Right lobe of liver (tissue), 6 donors: ENCODE measurements at places on chromosomes 3 and 15. TPM values are rescaled to one million over a fixed set of nuclear protein-coding genes. Genes with fewer than 3 reads are reported as not detected.

- DNase-seq = no peak
These were observed 91.1 kb upstream of the KLF13 start for GRCh38 chr15:31235311-31236183.

GRCh38 chr3:185552358-185552877, at the start of gene LIPH:
Gene LIPH, minus strand, starts transcription at chr3:185552588. Its CDS starts 117 bp downstream, at chr3:185552471.
- DNase-seq = no peak

DNA sequence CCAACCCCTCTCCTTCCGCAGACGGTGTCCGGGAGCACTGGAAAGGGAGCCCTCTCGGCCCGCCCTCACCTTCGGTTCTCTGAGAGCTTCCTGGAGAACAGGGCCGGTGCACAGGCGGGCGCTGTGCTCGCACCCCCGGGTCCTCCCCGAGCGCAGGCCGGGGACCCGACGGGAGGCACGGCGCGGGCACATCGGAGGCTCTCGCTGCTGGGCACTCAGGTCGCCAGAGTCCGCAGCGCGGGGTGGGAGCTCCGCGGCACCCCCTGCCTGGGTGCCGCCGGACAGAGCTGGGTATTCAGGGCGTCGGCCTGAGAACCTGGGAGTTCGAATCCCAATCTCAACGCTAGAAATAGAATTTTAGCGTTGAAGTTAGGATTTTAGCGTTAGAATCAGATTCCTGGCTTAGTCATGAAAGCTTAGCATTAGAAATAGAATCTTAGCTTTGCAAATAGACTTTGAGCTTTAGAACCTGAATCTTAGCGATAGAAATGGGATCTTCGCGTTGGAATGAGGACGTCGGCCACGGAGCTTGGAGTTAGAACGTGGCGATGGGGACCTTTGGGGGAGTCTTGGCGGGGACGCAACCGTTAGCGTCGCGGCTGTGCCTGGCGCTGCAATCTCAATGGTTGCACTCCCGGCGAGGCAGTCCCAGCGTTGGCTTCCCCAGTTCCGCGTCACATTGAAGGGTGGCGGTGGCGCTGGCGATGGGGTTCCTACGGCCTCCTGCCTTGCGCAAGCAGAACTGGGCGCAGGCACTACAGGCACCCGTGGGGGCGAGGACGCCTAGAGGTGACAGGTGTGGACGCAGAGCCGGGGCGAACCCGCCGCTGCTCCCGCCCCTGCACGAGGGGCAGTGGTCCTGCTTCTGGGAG, 549 bp downstream of the TRH start:
- DNase-seq = peak; percentile 37

- no peak for DNase-seq
These were observed 567.3 kb downstream of the GRM7 start for GRCh38 chr3:7428206-7428718.

- no peak for DNase-seq
These were observed 2.6 kb downstream of the TMCC1 start for GRCh38 chr3:129890891-129891290.

DNA sequence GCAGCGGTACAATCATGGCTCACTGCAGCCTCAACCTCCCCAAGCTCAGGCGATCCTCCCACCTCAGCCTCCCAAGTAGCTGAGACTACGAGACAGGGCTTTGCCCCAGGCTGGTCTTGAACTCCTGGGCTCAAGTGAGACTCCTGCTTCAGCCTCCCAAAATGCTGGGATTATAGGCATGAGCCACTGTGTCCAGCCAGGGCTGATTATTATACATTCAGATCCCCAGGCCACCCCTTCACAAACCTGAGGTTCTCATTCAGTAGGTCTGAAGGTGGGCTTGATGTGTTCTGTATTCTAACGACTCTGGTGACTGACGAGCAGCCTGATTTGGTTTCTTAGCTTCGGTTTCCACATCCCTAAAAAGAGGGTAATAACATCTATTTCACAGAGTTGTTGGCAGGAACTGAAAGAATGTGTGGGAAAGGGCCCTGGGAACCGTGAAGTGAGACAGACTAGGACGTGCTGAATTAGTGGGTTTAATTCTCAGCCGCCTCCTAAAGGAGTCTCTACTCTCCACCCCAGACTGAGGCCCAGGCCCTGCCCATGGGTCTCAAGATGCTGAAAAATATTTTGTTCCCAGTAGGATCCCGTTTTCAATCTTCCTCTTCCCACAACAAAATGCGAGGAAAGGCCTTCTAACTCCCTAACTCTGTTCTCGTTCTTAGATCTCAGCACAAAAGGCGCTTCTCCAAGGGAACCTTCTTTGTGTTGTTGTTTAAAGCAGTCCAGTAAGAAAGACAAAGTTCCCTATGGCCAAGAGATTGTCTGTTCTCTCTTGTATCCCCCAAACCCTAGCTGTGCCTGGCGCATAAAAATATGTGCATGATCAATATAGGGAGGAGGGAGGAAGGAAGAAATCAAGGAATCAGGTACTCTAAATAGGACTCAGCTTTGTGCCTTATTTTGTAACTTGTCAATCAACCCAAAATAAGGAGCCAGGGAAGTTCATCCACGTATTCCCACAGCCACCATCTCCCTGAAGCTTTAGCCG, 210.0 kb upstream of the TOPAZ1 start:
- no peak for DNase-seq

GRCh38 chr3:148131990-148132638, 565.6 kb upstream of the AGTR1 start:
- DNase-seq = no peak

The PAK2 gene
- total RNA-seq = 42.0 TPM

GRCh38 chr15:68407141-68407885, 24.6 kb downstream of the ITGA11 start:
- DNase-seq = no peak

The TRIM42 gene
- total RNA-seq = not detected

The GHSR gene
- not detected for total RNA-seq

DNA sequence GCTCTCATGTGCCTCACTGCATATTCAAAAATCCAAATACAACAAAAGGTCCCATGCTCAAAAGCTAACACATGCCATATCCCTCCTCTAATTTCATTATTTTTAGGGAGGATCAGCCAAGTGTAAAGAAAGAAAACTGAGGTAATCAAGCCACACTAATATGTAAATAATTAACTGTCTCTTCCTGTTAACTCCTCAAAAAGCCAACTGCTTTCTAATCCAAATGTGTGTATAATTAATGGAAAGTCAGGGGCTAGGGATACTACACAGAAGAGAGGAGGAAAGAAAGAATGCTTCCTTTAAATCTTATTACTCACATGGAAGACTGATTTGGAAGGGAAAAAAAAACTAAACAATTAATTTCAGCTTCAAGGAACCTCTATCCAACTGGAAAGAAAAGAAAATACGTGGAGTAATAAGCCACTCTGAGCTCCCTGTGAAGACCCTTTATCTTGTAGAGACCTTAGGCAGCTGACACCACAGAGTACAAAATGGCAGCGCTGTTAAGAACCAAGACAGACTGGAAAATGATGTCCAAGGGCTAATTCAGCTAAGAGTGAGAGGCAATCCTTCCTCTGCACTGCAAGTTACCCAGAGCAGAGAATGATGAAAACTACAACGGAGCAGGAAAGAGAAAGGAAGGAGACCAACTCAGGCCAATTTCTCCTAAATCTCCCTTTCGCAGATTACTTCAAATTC, 56.8 kb downstream of the ZNF148 start:
- DNase-seq = no peak

The FAM81A gene
- total RNA-seq = not detected

DNA sequence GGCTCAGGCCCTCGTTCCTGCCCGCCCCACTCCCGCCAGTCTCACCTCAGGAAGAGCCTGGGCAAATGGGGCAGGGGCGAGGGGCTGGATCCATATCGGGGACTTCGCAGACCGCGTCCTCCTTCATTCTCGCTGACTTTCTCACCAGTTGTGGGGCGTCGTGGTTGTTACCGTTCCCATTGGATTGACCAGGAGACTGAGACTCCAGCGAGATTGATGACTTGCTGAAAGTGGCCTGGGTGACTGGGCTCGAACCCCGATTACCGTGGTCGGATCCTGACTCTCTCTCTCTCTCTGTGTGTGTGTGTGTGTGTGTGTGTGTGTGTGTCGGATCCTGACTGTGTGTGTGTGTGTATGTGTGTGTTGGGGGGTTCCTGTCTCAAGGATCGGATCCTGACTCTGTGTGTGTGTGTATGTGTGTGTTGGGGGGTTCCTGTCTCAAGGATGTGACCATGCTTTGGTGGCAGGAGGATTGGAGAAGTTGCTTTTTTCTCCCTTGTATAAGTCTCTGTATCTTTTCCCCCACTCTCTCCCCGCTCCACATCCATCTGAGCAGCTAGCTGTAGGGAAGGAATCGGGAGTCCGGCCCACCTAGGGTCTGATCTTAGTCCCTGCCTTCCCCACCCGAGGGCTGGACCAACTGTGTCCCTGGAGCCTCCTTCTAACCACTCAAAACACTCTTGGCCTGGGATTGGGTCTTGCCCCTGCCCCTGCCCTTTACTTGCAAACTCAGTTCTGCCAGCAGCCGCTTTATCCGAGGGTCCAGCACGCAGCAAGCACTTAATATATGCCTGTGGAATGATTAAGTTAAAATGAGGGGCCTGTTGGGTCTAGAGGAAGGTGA, 603 bp downstream of the PLEKHO2 start:
- no peak for DNase-seq

The GP5 gene
- 0.23 TPM for total RNA-seq

The HIGD2B gene
- total RNA-seq = not detected

The PSMD6 gene
- 35.8 TPM for total RNA-seq

DNA sequence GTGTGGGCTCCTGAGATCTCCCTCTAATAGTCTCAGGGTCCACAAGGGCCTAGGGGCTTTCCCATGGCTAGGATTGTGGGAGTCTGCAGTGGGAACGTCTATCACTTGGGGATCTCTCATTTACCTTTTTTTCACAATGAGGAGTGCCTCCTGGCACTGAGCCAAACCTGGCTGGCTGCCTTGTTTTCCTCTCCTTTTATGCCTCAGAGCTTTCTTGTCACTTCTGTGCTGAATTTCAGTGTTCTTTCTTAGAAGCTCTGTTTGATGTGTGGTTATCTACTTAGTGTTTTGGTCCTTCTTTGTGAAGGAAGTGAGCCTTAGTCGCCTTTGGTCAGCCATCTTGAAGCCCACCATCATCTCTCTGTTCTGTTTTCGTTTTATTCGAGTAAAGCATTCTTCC, 33.9 kb downstream of the DOCK3 start:
- no peak for DNase-seq

The LRRC31 gene
- 5.0 TPM for total RNA-seq

DNA sequence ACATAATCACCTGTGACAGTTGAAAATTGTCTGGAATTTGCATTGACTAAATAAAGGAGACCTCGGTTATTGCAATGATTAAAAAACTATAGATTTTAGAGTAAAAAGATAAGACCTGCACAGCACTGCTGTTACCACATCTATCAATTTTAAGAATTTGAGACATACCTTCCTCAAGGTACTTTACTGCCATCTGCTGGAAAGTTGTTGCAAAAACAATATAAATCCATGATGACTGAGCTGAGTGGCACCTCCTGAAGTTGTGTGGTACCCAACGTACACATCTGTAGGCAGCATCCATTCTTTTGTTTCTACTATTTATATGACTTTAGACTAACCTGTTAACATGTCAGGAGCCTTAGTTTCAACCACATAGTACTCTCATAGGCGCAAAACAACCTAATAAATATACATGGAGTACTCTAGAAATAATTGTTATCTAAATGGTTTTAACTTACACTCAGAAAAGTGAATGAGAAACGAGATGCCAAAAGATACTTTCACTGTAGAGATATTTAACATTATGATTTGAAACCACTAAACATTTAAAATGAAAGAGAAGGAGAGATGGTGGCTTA, 106.7 kb downstream of the GHSR start:
- no peak for DNase-seq

The PLCH1 gene
- total RNA-seq = 0.25 TPM

DNA sequence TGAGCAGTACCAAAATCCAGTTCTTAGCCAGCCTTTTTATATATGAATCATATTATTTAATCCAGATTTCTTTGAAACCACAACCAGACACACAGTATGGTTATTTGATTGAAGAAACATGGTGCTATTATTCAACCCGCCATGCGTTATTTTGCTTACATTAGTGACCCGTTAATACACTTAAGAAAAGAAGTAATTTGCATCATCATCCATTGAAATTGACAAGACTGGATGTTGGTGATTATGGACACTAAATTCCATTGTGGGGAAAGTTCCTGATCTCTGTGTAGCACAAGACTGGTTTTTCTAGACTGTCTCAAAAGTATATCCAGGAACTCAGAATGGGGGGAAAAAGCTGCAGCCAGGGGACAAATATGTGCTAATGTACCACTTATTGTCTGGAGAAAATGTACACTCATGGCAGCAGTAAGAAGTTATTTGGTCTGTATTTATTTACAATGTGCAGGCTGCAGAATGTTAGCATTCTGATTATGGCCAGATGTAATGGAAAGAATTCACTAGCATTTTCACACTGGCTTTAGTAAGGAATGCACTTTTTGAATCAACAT, 80.3 kb downstream of the FILIP1L start:
- no peak for DNase-seq

GRCh38 chr3:3134750-3135448, 8.2 kb downstream of the TRNT1 start:
- DNase-seq = no peak

The UNC13C gene
- not detected for total RNA-seq

The ZPLD1 gene
- total RNA-seq = 0.07 TPM

GRCh38 chr3:67302489-67302888, 304.4 kb downstream of the KBTBD8 start:
- no peak for DNase-seq
